ENCODE measurements at places on chromosomes 2 and 18. TPM values are rescaled to one million over a fixed set of nuclear protein-coding genes. Genes with fewer than 3 reads are reported as not detected.

DNA sequence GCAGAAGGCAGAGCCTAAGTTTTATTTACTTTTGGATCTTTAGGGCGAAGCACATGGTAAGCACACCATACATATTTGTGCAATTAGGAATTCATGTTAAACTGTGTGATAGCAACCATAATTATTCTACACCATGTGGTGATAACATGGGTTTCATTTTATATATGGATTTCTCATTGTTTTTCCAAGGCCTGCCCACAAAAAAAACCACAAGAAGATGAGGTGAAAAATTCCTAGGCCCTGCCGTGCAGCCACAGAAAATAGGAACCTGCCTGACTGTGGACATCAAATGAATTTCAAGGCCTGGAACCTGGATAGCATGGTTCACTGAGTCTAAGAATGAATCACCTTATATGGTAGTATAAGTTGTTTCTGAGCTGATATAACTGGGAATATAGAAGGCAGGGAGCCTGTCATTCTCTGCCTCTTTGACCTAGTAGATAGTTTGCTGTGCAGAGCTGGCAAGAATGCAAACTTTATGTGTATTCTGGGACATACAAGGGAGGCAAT lies 22.4 kb upstream of the SSB start:
- DNase-seq = no peak

GRCh38 chr2:163348857-163349380 lies 386.9 kb downstream of the FIGN start:
- peak; percentile 68 for DNase-seq

GALNT5 gene
- not detected for total RNA-seq

DNA sequence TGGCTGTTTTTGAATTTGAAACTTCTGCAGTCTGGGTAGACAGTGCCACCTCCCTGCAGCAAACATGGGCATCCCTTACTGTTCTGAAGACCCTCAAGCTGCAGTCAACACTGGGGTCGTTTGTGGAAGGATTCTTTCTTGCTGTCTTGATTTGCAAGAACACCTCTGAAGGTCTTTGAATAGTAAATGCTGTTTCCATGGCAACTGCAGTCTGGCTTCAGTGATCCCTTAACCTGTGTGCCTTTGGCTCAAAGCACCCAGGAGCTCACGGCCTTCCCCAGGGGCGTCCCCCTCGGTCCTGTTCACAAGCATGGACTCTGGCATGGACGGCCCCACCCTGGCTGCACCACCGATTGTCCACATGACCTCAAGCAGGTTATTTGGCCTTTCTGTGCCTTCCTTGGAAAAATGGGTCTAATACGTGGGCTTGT lies 38.3 kb downstream of the LRRFIP1 start:
- DNase-seq = no peak

DNA sequence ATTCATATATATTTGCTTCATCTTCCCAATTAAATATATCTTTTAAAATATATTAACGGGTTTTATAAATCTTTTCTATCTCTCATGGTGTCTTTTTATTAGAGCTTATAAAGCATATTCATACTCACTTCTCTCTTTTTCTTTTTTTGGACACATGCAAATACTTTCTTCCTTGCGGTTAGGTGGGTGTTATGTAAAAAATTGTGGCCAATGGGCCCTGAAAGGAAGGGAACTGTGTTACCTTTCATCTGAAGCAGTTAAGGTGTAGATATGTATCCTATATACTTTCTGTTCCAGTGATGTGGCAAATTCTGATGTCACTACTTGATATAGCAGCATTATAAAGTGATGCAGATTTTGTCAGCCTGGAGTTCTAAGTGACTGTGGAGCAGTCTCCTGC lies 714.5 kb downstream of the PLCL1 start:
- no peak for DNase-seq
